Aorta (tissue), 5 donors: ENCODE measurements at places on chromosomes 1 and 21. TPM values are rescaled to one million over a fixed set of nuclear protein-coding genes. Genes with fewer than 3 reads are reported as not detected.

The CBR3 gene
- total RNA-seq = 14.6 TPM

The ERO1B gene
- 12.9 TPM for total RNA-seq

- no peak overlapping the region for H3K4me3 ChIP-seq
- no peaks in the 10 kb centered on the region for H3K27me3 ChIP-seq
- H3K27ac ChIP-seq = no peak overlapping the region
- H3K36me3 ChIP-seq = no peaks in the 10 kb centered on the region
These were observed 213.7 kb downstream of the BRINP2 start for GRCh38 chr1:177384461-177384860.

DNA sequence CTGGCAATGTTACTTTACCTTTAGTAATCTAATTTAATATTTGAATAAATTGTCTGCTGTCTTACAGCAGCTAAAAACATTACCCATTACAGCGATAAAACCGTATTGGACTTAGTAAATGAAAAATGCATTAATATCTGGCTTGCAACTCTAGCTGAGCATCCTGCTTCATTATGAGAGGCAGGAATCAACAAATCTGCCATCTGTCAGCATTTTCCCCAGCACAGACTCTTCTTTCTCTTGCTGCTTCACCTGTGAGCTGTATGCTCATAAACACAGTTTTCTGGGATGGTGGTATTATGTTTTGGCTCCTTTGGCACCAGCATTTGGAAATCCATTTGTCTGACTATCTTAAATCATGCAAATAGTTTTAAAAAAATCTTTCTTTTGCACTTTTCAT is 487.1 kb downstream of the KCNT2 start:
- H3K4me3 ChIP-seq = no peak overlapping the region
- no peak for DNase-seq
- no peak overlapping the region for H3K27ac ChIP-seq
- H3K4me1 ChIP-seq = no peaks in the 10 kb centered on the region
- H3K27me3 ChIP-seq = no peaks in the 10 kb centered on the region

The CHAF1B gene
- total RNA-seq = 1.8 TPM

The GJA4 gene
- 49.2 TPM for total RNA-seq

GRCh38 chr1:87042111-87042811 is 127.8 kb downstream of the HS2ST1 start:
- no peaks in the 10 kb centered on the region for H3K36me3 ChIP-seq
- no peaks in the 10 kb centered on the region for H3K4me1 ChIP-seq
- H3K27ac ChIP-seq = no peak overlapping the region

DNA sequence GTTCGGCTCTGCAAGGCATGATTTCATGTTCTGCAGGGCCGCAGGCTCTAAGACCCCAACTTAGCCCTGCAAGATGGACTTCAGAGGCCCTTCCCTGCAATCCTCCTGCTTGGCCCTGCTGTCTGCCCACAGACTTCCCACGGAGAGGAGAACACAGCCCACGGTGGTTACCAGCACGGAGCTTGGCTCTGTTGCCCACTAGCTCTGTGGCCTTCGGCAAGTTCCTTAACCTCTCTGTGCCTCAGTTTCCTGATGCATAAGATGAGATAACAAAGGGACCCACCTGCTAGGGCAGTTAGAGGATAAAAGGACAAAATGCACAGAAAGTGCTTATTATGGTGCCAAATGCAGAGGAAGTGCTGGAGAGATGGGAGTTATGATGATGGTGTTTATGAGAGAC is 200.4 kb downstream of the HUNK start:
- H3K27me3 ChIP-seq = no peaks in the 10 kb centered on the region
- no peaks in the 10 kb centered on the region for H3K36me3 ChIP-seq
- no peak overlapping the region for H3K27ac ChIP-seq
- H3K4me1 ChIP-seq = no peaks in the 10 kb centered on the region
- DNase-seq = no peak

The CFHR4 gene
- not detected for total RNA-seq

- peak overlapping the region; percentile 76 for H3K27ac ChIP-seq
- DNase-seq = no peak
These were observed 33.0 kb upstream of the AGO1 start for GRCh38 chr1:35850051-35850450.

The DNAI4 gene
- 24.2 TPM for total RNA-seq

DNA sequence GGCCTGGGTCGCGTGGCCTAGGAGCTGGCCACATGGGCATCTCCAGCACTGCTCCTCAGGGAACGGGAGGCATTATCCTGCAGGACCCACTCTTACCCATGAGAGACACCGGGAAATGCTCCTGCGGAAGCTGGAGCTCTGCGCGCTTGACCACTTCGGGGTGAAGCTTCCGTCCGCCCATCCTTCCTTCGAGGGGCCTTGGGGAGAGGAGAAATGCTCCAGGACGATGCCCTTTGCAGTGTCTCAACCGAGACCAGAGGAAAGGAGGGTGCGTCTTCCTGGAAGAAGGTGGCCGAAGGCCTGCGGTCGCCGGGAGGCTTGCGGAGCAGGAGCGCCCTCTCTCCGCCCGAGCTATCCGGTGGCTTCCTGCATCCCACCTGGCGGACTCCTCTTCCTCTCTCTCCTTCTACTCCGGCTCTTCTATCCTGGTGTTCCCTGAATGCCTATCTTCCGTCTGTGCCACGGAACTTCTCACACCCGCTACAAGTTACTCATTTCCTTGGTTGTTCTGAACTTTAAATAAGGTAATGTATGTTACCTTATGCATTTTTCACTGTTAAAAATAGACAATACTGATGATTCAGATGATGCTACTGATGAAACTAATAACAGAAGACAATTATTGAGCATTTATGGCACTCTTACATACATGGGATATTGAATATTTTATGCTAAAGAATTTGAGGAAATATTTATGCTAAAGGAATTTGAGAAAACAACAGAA is 91.4 kb downstream of the PRKAB2 start:
- no peak overlapping the region for H3K27ac ChIP-seq
- no peak overlapping the region for H3K4me3 ChIP-seq
- no peaks in the 10 kb centered on the region for H3K4me1 ChIP-seq
- H3K27me3 ChIP-seq = no peaks in the 10 kb centered on the region

GRCh38 chr1:204971517-204972336 is 71.3 kb upstream of the CNTN2 start:
- H3K36me3 ChIP-seq = no peaks in the 10 kb centered on the region
- H3K27ac ChIP-seq = no peak overlapping the region
- H3K4me3 ChIP-seq = no peak overlapping the region
- H3K27me3 ChIP-seq = no peaks in the 10 kb centered on the region

DNA sequence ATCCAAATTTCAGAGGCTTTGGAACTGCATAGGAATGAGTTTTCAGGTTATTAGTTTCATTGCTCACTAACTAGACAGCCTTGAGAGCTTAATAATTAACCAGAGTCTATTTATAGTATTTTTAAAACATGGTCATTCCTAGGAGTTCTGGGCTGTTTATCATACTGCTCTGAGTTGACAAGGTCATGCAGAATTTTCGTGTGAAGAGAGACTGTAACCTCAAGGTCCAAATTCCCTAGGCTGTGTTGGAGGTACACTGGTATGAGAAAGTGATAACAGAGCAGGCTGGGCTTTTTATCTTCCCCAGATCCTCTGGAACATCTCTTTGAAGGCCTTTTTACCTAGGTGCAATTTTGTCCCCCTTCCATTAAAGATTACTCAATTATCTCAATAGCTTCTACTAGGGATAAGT is 736.3 kb downstream of the LTN1 start:
- no peaks in the 10 kb centered on the region for H3K36me3 ChIP-seq
- H3K27ac ChIP-seq = no peak overlapping the region

DNA sequence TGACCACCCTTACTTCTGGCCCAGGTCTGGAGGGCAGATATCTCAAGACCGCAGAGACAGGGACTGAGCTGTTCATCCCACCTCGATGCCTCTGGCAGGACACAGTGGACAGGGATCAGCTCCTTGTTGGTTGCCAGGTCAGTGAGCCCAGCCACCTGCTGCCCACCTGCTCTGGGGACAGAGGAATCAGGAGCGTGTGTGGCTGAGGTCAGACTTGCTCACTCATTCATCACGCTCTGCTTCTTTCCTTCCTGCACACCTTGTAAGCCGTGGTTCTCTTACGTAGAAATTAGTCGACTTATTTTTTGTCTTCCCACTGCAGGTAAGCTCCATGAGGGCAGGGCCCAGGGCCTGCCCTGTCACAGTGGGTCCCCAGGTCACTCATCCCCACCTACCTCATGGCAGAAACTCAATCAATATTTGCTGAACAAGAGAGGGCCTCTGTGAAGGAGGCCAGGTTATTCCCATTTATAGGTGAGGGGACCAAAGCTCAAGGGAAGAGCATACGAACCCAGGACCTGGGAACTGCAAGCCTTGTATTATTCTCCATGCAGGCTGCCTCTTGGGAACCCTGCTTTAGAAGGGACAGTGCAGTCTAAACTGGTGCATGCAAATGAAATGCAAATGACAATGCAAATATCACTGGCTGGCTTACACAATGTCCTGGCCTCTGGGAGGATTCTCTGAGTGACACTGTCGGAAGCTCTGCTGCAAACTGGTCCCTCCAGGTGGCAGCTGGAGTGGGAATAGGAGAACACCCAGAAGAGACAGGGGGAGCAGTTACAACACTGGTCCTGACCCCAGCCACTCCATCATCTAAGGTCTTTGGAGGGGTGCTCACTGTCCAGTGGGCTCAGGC is 58.4 kb upstream of the PAX7 start:
- H3K4me3 ChIP-seq = no peak overlapping the region
- no peaks in the 10 kb centered on the region for H3K4me1 ChIP-seq
- H3K27me3 ChIP-seq = no peaks in the 10 kb centered on the region
- no peaks in the 10 kb centered on the region for H3K36me3 ChIP-seq
- peak; percentile 26 for DNase-seq

The C1QB gene
- 310 TPM for total RNA-seq

DNA sequence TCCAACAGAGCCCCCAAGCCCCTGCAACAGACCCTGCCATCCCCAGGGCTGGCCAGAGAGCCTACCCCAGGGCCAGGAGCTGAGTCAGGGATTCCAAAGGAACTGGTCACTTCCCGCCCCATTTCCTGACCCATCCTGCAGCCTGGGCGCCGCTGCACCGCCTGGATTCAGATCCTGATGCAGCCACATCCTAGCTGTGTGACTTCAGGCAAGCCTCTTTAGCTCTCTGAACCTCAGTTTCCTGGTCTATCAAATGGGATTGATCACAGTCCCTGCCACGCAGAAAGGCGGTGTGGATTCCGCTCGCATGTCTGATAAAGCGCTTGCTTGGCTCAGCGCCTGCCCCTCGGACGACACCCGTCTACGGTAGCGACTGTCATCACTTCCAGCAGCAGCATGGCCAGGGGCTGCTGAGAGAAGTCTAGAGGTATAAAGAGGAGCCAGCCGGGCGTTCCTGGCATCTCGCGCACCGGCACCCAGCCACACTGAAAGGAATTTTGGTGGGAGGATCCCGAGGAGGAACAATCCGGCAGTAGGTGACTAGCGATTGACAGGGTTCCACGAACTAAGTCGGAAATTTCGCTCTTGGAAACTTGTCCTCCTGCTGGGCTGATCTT is 10.1 kb downstream of the EPHA2 start:
- peak; percentile 91 for DNase-seq
- peak overlapping the region; percentile 17 for H3K27ac ChIP-seq
- no peak overlapping the region for H3K4me3 ChIP-seq

DNA sequence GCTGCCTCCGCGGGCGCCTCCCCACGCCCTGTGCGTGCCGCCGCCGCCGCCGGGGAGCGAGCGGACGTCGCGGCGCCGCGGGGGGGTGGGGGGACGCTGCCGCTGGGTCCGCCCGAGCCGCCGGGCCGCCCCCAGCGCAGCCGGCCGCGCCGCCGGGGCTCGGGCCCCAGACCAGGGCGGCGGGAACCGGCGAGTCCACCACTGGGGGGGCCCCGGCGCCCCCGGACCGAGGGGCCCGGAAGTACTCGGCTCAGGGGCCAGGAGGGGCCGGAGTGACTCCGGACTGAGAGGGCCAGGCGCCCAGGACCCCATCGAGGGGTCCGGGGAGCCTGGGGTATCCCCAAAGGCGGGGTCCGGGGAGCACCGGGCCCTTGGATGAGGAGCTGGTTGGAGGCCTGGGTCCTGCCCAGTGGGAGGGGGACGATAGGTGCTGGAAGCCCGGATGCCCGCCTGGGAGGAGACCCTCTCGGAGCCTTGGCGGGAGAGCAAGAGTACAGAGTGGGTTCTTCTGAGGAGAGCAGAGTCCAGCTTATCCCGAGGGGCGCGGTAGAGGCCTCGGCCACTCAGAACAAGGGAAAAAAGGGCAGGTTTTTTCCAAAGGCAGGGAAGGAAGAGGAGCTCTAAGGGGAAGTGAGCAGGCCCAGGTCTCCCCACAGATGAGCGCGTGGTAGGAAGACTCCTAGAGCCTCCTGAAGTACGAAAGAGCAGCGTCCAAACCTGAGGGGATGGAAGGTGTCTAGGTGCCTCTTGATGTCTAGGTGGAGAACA is 556 bp downstream of the GMEB1 start:
- DNase-seq = peak; percentile 67
- H3K36me3 ChIP-seq = no peaks in the 10 kb centered on the region
- no peaks in the 10 kb centered on the region for H3K27me3 ChIP-seq
- no peaks in the 10 kb centered on the region for H3K4me1 ChIP-seq

DNA sequence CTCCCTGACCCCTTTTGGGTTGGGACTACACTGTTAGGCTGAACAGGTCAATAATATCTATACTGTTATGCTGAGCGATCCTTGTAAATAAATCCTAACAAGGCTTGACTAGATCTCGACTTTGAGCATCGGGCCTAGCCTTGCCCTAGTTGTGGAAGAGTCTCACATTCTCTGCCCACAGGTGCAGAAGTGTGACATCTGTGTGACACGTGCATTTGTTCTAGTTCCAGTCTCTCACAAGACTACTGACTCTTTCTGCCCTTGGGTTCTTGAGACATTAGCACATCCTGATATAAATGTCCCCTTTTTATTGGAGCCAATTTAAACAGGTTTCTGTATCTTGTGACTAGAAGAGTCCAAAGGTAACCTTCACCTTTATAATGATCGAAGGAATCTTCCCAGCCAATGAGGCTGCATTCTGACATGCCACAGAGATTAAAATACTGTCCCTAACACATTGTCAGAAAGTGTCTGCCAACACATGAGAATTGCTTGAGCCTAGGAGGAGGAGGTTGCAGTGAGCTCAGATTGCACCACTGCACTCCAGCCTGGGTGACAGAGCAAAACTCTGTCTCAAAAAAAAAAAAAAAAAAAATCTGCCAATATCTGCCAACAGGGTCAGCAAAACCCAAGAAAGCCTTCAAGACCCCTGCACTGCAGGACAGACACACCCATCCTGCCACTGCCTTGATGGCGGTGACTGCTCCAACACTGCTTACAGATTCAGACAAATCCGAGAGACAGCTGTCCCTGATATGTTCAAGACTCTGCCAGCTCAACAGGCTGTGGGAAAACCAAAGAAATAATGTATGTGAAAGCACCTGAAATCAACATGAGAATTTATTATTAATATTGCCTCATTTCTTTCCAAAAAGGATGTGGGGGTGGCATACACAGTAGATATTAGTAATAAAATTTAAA is 56.5 kb upstream of the PSEN2 start:
- no peaks in the 10 kb centered on the region for H3K4me1 ChIP-seq
- no peaks in the 10 kb centered on the region for H3K27me3 ChIP-seq
- H3K27ac ChIP-seq = no peak overlapping the region
- H3K4me3 ChIP-seq = no peak overlapping the region
- H3K36me3 ChIP-seq = no peaks in the 10 kb centered on the region
- no peak for DNase-seq

GRCh38 chr1:247936415-247936814 is 11.7 kb downstream of the OR2AJ1 start:
- H3K36me3 ChIP-seq = no peaks in the 10 kb centered on the region
- H3K27ac ChIP-seq = no peak overlapping the region
- no peaks in the 10 kb centered on the region for H3K27me3 ChIP-seq
- peaks cover 2% of the 10 kb centered on the region for H3K4me1 ChIP-seq
- DNase-seq = peak; percentile 62
